Fibroblast of lung (primary cell): ENCODE measurements at places on chromosomes 11 and 22. TPM values are rescaled to one million over a fixed set of nuclear protein-coding genes. Genes with fewer than 3 reads are reported as not detected.

ADORA2A gene
- total RNA-seq = 0.77 and 1.5 TPM in 2 replicates

NPAS4 gene
- not detected in 2 replicates for total RNA-seq

BAIAP2L2 gene
- total RNA-seq = 0.26 and 0.83 TPM in 2 replicates

OVOL1 gene
- not detected in 2 replicates for total RNA-seq

INPP5J gene
- total RNA-seq = 0.26 and 0.33 TPM in 2 replicates

PATZ1 gene
- total RNA-seq = 14.4 and 15.9 TPM in 2 replicates

SLC1A2 gene
- 2.1 and 7.6 TPM in 2 replicates for total RNA-seq

DEFB131B gene
- total RNA-seq = not detected in 2 replicates

DNA sequence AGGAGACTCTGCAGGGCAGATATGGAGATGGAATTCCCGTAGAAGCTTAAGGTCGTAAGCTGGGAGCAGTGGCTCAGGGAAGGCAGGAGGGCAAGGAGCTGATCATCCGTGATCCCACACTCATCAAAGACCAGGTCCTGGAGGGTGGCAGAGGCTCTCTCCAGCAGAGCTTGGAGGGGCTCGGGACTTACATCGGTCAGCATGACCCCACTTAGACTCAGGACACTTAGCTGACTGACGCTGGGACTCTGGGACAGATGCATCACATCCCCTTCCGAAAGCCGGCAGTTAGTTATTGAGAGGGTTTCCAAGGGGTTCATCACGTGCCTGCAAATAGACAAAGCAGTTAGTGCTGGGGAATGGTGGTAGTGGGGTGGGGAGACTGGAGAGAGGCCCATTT is 10.7 kb downstream of the PRAME start:
- H3K4me1 ChIP-seq = no peaks in the 10 kb centered on the region
- no peaks in the 10 kb centered on the region for H3K27me3 ChIP-seq
- H3K36me3 ChIP-seq = no peaks in the 10 kb centered on the region
- DNase-seq = no peak
- H3K27ac ChIP-seq = no peak overlapping the region

GRCh38 chr22:48926136-48926535 is 901.5 kb downstream of the BRD1 start:
- H3K4me1 ChIP-seq = no peaks in the 10 kb centered on the region
- H3K4me3 ChIP-seq = no peak overlapping the region
- DNase-seq = no peak
- H3K27ac ChIP-seq = no peak overlapping the region
- no peaks in the 10 kb centered on the region for H3K27me3 ChIP-seq
- H3K36me3 ChIP-seq = no peaks in the 10 kb centered on the region

- no peak overlapping the region for H3K4me3 ChIP-seq
- DNase-seq = no peak
- no peaks in the 10 kb centered on the region for H3K27me3 ChIP-seq
- peaks cover 3% of the 10 kb centered on the region for H3K36me3 ChIP-seq
These were observed 127.4 kb downstream of the TTC17 start for GRCh38 chr11:43486141-43486540.

DNA sequence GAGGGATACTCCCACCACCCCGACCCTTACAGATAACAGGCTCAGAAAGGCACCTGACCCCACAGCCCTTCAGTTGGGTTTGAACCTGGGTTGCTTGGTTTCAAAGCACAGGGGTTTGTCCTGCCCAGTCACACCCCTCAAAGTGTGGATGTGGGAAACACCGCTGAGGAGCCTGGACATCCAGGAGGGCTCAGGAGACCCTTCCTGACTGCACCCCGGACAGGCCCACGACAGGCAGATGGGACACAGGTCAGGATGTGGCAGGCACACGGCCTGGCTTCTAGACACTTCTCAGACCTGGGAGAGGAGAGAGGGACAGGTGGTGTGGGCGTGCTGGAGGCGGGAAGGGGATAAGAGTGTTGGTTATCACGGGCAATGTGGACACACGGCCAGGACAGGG is 932.3 kb downstream of the BRD1 start:
- H3K4me1 ChIP-seq = no peaks in the 10 kb centered on the region
- no peak overlapping the region for H3K27ac ChIP-seq
- H3K36me3 ChIP-seq = no peaks in the 10 kb centered on the region
- DNase-seq = no peak
- H3K4me3 ChIP-seq = no peak overlapping the region

DNA sequence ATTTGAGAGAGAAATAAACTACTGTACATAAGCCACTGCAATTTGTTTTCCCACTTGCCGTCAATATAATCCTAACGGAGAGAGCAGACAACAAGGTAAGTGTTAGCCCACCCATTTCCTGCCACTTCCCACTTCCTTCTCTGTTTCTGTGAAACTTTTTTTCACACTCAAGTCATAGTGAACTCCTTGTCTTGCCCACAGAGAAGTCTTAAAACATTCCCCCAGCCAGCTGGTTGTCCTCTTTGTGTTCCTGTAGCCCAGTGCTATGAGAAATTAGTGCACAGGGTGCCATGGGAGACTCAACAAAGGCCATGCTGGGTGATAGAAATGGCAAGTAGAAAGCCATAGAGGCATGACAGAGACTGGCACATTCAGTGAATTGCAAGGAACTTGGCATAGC is 208.6 kb downstream of the BLID start:
- H3K4me1 ChIP-seq = no peaks in the 10 kb centered on the region
- no peak overlapping the region for H3K27ac ChIP-seq
- no peaks in the 10 kb centered on the region for H3K27me3 ChIP-seq
- no peak overlapping the region for H3K4me3 ChIP-seq

- H3K27ac ChIP-seq = peak overlapping the region; percentile 78
- no peak overlapping the region for H3K4me3 ChIP-seq
These were observed 39.1 kb upstream of the POU2AF2 start for GRCh38 chr11:111206472-111206871.

DNA sequence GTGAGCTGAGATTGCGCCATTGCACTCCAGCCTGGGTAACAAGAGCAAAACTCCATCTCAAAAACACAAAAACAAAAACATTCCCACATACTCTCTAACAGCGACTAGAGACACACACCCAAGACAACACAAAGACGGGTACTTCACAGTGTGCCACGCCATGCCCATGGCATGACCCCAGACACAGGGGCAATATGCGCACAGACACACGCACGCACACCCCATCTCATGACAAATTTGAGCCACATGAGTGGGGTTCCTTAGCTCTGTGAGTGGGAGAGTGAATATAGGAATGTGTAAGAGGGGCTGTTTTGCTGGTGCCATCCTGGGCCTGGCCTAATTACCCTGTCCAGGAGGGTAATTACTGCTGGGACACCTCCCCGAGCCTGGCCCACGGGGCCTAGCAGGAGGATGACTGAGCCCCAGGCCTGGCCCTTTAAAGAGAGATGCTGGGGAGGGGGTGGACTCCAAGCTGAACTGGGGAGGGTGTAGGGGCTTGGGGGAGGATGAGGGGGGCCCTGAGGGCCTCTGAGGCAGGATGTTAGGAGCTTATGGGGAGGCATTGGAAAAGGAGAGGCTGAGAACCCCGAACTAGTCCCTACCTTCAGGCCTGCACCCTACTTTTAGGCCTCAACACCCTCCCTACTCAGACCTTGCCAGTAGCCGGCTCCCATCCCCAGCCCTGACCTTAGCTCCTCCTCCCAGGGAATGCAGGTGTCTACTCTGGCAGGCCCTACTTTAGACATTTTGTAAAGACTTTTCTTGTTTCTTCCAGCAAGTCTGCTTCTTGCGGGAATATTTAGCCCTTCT is 1.5 kb downstream of the LTBP3 start:
- H3K27me3 ChIP-seq = no peaks in the 10 kb centered on the region
- peak overlapping the region; percentile 68 for H3K27ac ChIP-seq

GRCh38 chr11:63978551-63979239 is 4.3 kb downstream of the COX8A start:
- H3K36me3 ChIP-seq = peaks cover 6% of the 10 kb centered on the region
- H3K4me3 ChIP-seq = no peak overlapping the region
- H3K27me3 ChIP-seq = no peaks in the 10 kb centered on the region
